ENCODE measurements at places on chromosomes 6 and 20.

- no peak for DNase-seq
These were observed 2.1 kb downstream of the IRF4 start for GRCh38 chr6:393391-394221.

DNA sequence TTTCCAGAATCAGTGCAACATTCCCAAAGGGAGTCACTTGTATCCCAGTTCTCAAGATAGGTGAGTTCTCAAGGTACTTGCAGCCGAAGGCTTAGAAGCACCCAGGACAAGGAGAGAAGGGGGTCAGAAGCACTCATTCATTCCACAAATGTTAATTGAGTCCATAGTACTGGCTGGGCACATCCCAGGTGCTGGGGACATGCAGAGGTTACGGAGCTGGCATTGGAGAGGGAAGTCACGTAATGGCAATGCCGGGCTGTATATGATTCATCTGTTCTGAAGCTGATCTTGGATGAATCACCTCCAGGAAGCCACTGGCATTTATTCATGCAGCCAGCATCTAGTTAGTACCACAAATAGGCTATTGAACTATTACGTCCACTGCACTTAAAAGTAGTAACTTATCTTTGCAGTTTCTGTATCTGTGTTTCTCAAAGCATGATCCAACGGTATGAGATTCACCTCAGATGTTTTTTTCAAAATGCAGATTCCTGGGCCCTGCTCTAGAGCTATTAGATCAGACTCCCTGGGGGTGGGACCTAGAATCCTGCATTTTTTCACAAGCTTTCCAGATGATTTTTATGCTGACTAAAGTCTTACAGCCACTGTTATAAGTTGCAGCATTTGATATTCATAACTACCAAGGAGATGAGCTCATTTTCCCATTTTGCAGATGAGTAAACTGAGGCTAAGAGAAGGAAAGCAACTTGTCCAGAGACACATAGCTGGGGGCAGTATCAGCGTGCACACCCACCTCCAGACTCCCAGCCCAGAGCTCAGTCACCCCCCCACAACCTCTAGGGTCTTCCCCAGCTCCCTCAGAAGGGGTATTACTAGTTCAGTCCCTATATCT, 44.1 kb upstream of the ID1 start:
- DNase-seq, result peak; percentile 97

GRCh38 chr6:35173427-35174087, 32.4 kb upstream of the TCP11 start:
- DNase-seq, result peak; percentile 48

DNA sequence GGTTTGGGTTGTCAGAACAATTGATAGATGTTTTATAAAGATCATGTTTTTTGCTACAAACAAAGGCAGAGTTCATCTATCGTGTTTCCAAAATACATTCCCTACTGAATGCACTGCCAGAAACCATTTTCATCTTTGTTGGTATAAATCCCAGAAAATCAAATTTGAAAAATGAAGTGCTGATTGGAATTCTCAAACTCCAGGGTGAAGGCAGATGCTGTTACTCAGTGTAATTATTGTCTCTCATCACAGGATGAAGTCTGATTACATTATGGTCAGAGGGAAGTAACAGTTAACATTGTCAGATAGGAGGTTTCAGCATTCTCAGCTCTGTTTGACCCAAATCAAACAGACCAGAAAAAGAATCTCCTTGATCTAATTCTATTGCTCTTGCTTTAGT, 198.4 kb upstream of the KCNK16 start:
- peak; percentile 9 for DNase-seq

- DNase-seq, result no peak
These were observed 8.9 kb downstream of the HTR1B start for GRCh38 chr6:77454386-77454785.

DNA sequence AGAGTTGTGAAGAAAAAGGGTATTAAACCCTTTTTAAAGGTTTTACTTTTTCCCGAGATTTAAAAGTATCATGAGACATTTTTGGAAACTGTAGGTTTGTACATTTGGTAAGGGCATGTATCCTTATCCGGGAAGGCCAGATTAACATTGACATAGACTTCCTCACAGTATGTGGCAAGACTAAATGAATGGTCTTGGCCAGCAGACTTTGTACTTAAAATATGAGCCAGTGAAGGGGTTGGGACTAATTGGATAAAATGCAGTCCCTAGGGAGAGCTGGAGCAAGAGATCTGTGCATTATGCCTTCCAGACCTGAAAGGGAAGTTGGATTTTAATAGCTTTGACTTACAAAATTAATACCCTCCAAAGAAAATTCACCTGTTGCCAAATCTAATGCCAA, 60.4 kb upstream of the CCN2 start:
- peak; percentile 85 for DNase-seq

DNA sequence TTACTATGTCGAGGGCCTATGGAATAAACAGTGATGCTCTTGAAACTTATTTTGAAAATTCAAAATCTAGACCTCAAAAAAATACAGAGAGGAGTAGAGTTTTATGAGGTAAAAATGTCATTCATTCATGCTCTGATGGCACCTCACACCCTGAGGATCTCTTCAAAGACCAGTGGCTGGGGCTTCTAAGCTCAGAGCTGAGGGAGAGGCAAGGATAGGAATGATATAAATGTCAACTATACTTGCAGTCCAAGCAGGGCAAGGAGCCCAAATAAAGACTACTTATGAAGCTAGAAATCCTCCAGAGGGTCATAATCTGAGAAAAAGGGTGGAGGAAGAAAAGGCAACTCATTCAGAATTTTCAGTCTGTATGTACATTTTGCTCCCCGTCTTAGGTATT, 136.7 kb upstream of the CARMIL1 start:
- DNase-seq, result peak; percentile 3

DNA sequence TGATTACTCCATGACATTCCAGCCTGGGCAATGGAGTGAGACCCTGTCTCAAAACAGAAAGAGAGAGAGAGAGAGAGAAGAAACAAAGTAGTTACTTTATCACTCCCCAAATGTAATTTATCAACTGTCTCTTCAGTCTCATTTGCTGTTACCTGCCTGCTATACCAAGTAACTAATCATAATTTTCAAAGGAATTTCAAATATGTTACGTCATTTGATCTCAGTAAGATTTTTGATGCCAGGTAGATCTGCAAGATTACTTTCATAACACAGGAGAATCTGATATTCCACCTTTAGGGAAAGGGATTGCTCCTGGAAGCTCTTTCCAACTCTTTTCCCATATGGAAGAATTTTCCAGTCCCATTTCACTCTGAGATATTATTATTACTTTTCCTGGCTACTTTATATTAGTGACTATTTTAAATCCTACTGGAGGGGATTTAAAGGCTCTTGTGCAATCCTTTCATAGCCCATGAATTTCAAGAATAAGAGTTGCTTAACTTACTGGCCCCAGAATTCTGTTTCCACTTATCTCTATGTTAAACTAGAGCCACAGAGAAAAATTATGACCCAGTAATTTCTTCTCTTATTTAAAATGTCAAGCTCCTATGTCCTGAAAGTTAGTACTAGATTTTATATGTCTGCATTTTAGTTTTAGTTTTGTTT, 390.2 kb upstream of the FLRT3 start:
- peak; percentile 8 for DNase-seq

Data from AG10803 (cell line).